Activated CD4-positive, alpha-beta T cell treated with anti-CD3 and anti-CD28 coated beads for 36 hours (primary cell): ENCODE measurements at places on chromosomes 2 and 18. TPM values are rescaled to one million over a fixed set of nuclear protein-coding genes. Genes with fewer than 3 reads are reported as not detected.

The OR6B2 gene
- total RNA-seq, result not detected

The CCDC150 gene
- 14.6 TPM for total RNA-seq

The GKN2 gene
- not detected for total RNA-seq

The CCL20 gene
- total RNA-seq, result 7.9 TPM

The ZNF385B gene
- total RNA-seq, result not detected

The REL gene
- total RNA-seq, result 55.9 TPM

The SP9 gene
- total RNA-seq, result not detected

The SCTR gene
- not detected for total RNA-seq

The PAIP2B gene
- total RNA-seq, result 2.3 TPM
